ENCODE measurements at places on chromosomes 7 and 10. TPM values are rescaled to one million over a fixed set of nuclear protein-coding genes. Genes with fewer than 3 reads are reported as not detected.

- H3K4me1 ChIP-seq: no peaks in the 10 kb centered on the region
- DNase-seq: no peak
- no peak overlapping the region for H3K4me3 ChIP-seq
- no peak overlapping the region for H3K27ac ChIP-seq
- no peaks in the 10 kb centered on the region for H3K27me3 ChIP-seq
These were observed 51.7 kb downstream of the ADCY1 start for GRCh38 chr7:45625714-45626440.

- no peak overlapping the region for H3K27ac ChIP-seq
- H3K4me3 ChIP-seq: no peak overlapping the region
- no peak for DNase-seq
- no peaks in the 10 kb centered on the region for H3K27me3 ChIP-seq
These were observed 255.3 kb downstream of the SKAP2 start for GRCh38 chr7:26609082-26609481.

- no peak for DNase-seq
- H3K4me3 ChIP-seq: no peak overlapping the region
- no peak overlapping the region for H3K27ac ChIP-seq
- H3K4me1 ChIP-seq: no peaks in the 10 kb centered on the region
- H3K27me3 ChIP-seq: no peaks in the 10 kb centered on the region
These were observed 89.7 kb upstream of the CSTF2T start for GRCh38 chr10:51789118-51789517.

- no peak overlapping the region for H3K4me3 ChIP-seq
- no peak overlapping the region for H3K27ac ChIP-seq
- no peaks in the 10 kb centered on the region for H3K27me3 ChIP-seq
- no peaks in the 10 kb centered on the region for H3K36me3 ChIP-seq
- H3K4me1 ChIP-seq: no peaks in the 10 kb centered on the region
These were observed 164.4 kb downstream of the SH2D4B start for GRCh38 chr10:80702143-80702542.

- no peak overlapping the region for H3K27ac ChIP-seq
- H3K36me3 ChIP-seq: no peaks in the 10 kb centered on the region
- no peak for DNase-seq
These were observed 300.8 kb downstream of the CAMK1D start for GRCh38 chr10:12650122-12650521.

Gene DPP6
- 7.9 TPM for total RNA-seq

Gene ASZ1
- not detected for total RNA-seq

DNA sequence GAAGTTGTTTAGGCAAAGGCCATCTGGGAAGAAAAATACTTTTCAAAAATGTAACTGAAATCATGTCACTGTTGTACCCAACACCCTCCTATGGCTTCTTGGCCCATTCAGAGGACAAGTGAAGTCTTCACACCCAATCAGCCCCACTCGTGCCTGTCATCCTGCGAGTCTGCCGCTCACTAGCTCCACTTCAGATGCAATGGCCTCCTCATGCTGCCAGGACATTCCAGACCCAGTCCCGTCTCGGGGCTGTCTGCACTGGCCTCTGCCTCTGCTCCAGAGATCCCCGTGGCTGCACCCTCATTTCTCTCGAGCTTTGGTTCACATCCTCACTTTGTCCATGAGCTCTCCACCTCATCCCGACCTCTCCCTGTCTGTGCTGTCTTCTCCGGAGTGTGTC lies 227.1 kb downstream of the KCNMA1 start:
- H3K4me3 ChIP-seq: no peak overlapping the region
- no peak for DNase-seq
- H3K27me3 ChIP-seq: no peaks in the 10 kb centered on the region
- no peaks in the 10 kb centered on the region for H3K36me3 ChIP-seq
- H3K4me1 ChIP-seq: peaks cover 40% of the 10 kb centered on the region
- no peak overlapping the region for H3K27ac ChIP-seq

DNA sequence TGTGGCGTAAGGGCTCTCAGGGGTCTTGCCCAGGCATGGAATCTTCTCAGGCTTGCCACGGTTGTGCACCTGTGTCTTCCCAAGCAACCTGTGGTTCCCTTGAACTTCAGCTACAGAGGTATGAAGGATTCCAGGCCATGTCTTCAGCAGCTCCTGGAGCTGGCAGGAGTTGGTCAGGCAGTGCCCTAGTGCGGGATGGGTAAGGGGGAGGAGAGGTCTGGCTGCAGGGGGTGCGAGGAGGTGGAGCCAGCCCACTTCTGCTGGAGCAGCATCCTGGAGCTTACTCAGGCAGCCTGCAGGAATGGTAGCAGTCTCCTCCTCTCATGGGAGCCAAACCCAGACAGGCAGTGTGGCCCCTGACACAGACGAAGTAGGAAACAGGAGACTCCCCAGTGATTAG lies 3.8 kb upstream of the TRIL start:
- H3K27me3 ChIP-seq: no peaks in the 10 kb centered on the region
- DNase-seq: no peak
- H3K4me1 ChIP-seq: peaks cover 18% of the 10 kb centered on the region
- no peaks in the 10 kb centered on the region for H3K36me3 ChIP-seq
- no peak overlapping the region for H3K27ac ChIP-seq

Gene ACTR3C
- total RNA-seq: 24.1 TPM

DNA sequence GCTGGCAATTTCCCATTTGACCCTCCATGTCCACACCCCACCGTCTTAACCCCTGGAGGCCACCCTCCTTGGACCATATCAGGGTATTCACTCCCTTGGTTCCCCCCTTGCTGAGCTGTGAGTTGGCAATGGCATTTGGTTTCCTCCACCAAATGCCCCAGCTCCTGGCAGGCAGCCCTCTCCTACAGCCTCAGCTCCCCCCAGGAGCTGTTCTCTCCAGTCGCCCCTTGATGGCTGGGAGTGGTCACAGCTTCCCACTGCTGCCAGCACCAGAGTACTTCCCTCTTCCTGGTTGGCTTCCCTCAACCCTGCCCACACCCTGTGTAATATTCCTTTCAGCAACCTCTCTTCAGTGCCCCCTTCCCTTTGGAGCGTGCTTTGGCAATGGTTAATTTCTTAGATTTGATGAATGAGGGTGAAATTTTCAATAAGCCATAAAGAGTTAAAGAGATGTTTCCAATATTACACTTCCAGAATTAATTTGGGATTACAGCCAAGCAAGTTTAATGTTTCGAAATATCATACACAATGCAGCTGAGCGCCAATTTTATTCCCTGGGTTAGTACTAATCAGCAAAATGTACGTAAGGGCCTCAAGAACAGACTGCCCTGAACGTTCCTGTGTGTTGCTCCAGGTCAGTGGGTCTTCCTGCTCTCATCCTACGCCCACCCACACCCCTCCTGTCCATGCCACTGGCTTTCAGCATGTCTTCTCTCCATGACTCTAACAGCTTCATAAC lies 207.1 kb upstream of the NFE2L3 start:
- H3K27ac ChIP-seq: no peak overlapping the region
- no peaks in the 10 kb centered on the region for H3K27me3 ChIP-seq
- DNase-seq: no peak
- peaks cover 13% of the 10 kb centered on the region for H3K4me1 ChIP-seq
- no peaks in the 10 kb centered on the region for H3K36me3 ChIP-seq

DNA sequence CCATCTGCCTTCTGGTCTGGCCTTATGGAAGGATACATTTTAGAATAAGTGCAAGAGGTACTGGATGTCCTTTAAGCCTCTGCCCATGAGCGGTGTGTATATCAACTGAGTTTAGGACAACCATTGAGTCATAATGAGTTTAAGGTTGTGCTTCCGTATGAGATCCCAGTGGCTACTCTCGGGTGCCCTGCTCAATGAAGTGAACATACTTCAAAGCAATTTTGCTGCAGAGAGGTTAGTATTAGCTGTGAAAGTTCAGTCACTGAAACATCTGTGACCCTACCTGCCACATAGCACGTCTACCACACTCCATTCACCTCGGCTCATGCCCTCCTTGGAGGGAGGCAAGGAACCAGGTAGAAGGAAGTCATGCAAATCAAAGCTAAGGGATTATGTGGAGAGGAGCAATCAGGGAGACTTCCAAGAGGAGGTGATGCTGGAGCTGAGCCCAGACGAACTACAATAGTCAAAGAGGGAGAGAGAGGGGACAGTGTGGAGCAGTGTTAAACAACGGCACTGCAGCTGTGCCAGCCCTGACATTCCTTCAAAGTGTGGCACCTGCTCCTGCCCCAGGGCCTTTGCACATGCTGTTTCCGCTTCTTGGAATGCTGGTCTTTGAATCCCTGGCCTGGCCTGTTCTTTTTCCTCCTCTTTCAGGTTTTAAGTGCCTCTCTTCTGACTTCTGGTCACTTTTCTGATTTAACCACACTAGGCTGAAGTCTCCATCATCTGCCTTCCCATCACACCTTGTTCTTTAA lies 25.4 kb downstream of the BTBD16 start:
- no peaks in the 10 kb centered on the region for H3K4me1 ChIP-seq
- H3K27ac ChIP-seq: no peak overlapping the region
- H3K36me3 ChIP-seq: no peaks in the 10 kb centered on the region
- no peak for DNase-seq

GRCh38 chr7:19620470-19620869 lies 88.4 kb downstream of the POLR1F start:
- no peaks in the 10 kb centered on the region for H3K36me3 ChIP-seq
- no peak overlapping the region for H3K4me3 ChIP-seq
- no peaks in the 10 kb centered on the region for H3K4me1 ChIP-seq
- H3K27ac ChIP-seq: no peak overlapping the region
- DNase-seq: no peak

DNA sequence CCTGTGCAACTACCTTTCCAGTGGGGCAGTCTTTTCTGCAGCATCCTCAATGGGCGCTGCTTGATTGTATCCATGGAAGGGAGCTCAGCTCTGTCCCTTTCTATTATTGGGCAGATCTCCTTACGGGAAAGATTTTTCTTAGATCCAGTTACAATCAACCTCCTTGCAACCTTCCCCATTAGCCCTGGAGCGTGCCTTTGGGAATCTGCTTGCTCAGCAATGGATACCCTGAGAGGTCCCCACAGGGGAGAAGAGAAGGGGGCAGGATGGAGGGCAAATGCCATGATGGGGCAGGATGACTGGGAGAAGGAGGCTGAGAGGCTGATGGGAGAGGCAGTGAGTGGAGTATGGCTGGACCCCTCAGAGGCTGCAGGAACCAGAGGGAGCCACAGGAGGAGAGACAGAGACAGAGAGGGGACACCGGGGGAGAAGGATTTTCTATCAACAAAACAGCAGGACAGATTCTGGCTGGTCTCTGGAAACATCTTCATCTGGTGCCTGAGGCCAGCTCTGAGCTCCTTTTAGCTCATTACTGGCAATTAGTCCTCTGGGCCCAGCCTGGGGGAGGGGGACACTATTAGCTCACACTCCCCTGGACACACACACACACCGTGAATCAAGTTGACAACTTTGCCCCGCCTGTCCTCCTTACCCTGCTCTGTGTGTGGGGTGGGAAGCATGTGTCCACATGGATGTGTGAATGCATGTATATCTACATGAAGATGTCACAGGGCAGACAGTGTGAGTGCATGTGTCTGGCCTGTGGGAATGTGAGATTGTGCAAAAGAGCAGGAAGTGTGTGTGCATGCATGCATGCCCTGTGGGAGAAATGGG lies 80.8 kb upstream of the PAX2 start:
- no peak for DNase-seq
- no peaks in the 10 kb centered on the region for H3K4me1 ChIP-seq
- H3K27me3 ChIP-seq: peaks cover 5% of the 10 kb centered on the region
- no peaks in the 10 kb centered on the region for H3K36me3 ChIP-seq
- no peak overlapping the region for H3K27ac ChIP-seq
- H3K4me3 ChIP-seq: no peak overlapping the region

DNA sequence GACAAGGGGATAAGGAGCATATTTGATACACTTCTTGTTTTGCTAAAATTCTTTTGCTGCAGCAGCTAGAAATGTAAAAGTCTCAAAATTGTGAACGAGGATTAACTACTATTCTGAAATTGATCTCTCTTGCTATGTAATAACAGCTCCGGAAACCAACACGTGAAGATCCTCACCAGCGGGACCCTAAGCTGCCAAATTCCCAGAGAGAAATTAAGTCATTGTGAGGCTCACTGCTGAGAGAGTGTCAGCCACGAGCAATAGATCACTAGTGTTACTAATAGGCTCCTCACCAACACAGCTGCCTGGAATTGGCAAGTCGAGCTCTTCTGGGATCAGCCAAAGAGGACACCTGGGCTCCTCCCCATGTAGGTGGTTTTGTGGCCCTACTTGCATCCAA lies 5.6 kb upstream of the VWA2 start:
- no peak for DNase-seq
- no peaks in the 10 kb centered on the region for H3K27me3 ChIP-seq
- H3K4me1 ChIP-seq: no peaks in the 10 kb centered on the region
- no peaks in the 10 kb centered on the region for H3K36me3 ChIP-seq
- H3K4me3 ChIP-seq: no peak overlapping the region

Gene CFTR
- not detected for total RNA-seq

DNA sequence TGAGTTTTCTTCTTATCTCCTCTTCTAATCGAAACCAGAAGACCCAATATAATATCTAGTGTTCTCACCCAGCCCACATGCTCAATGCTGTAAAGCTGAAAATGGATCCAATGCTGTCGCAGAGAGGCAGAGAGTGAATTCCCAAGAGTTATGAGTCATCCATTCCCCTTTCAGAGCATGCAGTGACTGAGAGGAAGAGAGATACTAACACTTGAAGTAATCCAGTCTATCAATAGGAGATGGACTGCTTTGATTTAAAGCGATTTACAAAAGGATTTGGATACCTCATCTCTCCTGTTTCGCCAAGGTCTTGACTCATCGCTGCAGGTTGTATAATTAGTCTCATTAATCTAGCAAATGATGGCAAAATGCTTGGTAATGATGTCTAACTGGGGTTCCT lies 41.5 kb upstream of the PRKCQ start:
- no peaks in the 10 kb centered on the region for H3K36me3 ChIP-seq
- no peak overlapping the region for H3K4me3 ChIP-seq
- H3K27me3 ChIP-seq: no peaks in the 10 kb centered on the region
- DNase-seq: no peak
- no peaks in the 10 kb centered on the region for H3K4me1 ChIP-seq
- H3K27ac ChIP-seq: no peak overlapping the region

Gene FRAT1
- total RNA-seq: 4.4 TPM

GRCh38 chr7:3188946-3189345 lies 112.1 kb upstream of the SDK1 start:
- DNase-seq: no peak
- H3K27me3 ChIP-seq: no peaks in the 10 kb centered on the region
- H3K36me3 ChIP-seq: no peaks in the 10 kb centered on the region
- no peak overlapping the region for H3K4me3 ChIP-seq

Gene ZNF716
- not detected for total RNA-seq

GRCh38 chr10:17219024-17219423 lies 9.0 kb upstream of the VIM start:
- H3K4me3 ChIP-seq: no peak overlapping the region
- no peak for DNase-seq
- no peaks in the 10 kb centered on the region for H3K27me3 ChIP-seq
- H3K36me3 ChIP-seq: no peaks in the 10 kb centered on the region
- peaks cover 29% of the 10 kb centered on the region for H3K4me1 ChIP-seq
- H3K27ac ChIP-seq: no peak overlapping the region
